ENCODE measurements at places on chromosomes 1 and 21. TPM values are rescaled to one million over a fixed set of nuclear protein-coding genes. Genes with fewer than 3 reads are reported as not detected.

Gene FABP3
- total RNA-seq = 77.1 TPM

Gene NPHS2
- not detected for total RNA-seq

Gene USP48
- 41.0 TPM for total RNA-seq

Gene PTPRF
- total RNA-seq = 51.0 TPM

Gene TRIM67
- total RNA-seq = 5.2 TPM

Gene FMOD
- total RNA-seq = 93.3 TPM

Gene SLC2A5
- total RNA-seq = 12.9 TPM

Gene SPRR3
- total RNA-seq = 0.39 TPM

Gene CDCP2
- 0.06 TPM for total RNA-seq

Gene PDPN
- total RNA-seq = 28.9 TPM

Gene YTHDF2
- 46.9 TPM for total RNA-seq

Gene CHI3L2
- 0.94 TPM for total RNA-seq

Gene PGLYRP4
- not detected for total RNA-seq

Gene LCE2B
- total RNA-seq = not detected

Gene SELL
- total RNA-seq = 5.1 TPM

Gene OR6K3
- total RNA-seq = not detected

Gene CACNA1S
- 0.20 TPM for total RNA-seq

Gene C1QA
- 48.2 TPM for total RNA-seq

Gene PGD
- 94.3 TPM for total RNA-seq

Gene CACNA1E
- 17.2 TPM for total RNA-seq

Gene LCE1D
- not detected for total RNA-seq

Gene TRAF3IP3
- 2.8 TPM for total RNA-seq

Gene CYP4X1
- total RNA-seq = 33.3 TPM

Gene OR2L13
- total RNA-seq = 0.94 TPM

Gene OXCT2
- 1.8 TPM for total RNA-seq
